Sciatic nerve (tissue), 2 donors: ENCODE measurements at places on chromosomes 11 and 22. TPM values are rescaled to one million over a fixed set of nuclear protein-coding genes. Genes with fewer than 3 reads are reported as not detected.

SPTY2D1 gene
- 16.3 TPM for total RNA-seq

GLYATL2 gene
- 0.27 TPM for total RNA-seq

CD3D gene
- 3.8 TPM for total RNA-seq

PDGFD gene
- total RNA-seq = 19.6 TPM

DDTL gene
- total RNA-seq = 4.0 TPM

ARHGEF17 gene
- total RNA-seq = 110 TPM

PATE2 gene
- not detected for total RNA-seq

DNA sequence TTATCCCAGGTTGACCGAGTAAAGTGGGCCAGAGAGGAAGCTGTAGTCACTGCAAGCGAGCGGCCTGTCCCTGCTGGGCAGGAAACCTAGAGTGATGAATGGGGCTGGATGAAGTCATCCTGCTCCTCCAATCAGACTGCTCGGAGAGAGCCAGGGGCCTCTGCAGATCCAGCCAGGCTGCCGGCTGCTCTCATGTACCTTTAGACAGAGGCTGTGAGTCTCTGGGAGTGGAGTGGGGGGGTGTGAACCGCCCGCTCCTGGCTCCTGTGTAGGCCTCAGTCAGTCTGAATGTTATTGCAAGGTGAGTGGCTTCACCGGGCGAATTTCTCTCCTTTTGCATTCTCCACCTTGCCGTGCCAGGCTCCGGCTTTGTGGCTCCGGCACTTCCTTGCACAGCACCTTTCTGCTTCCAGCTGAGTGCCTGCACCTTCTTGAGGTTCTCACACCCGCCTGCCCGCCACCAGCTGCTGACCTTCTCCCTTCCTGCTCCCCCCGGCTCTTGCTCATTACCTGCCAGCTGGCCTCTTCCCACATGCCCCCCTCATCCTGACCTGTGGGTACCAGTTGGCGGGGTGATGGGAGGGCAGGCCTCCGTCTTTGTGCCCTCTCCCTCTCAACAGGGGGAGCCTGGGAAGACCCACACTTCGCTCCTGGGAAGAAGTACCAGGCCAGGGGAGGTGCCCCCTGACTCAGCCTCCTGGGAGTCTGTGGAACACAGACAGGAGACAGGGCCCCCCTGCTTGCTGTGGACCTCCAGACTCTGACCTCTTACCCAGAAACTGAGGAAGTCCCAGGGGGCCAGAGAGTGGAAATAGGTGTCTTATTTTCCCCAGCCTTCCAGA, 79.9 kb downstream of the GRAMD1B start:
- DNase-seq = no peak

DNA sequence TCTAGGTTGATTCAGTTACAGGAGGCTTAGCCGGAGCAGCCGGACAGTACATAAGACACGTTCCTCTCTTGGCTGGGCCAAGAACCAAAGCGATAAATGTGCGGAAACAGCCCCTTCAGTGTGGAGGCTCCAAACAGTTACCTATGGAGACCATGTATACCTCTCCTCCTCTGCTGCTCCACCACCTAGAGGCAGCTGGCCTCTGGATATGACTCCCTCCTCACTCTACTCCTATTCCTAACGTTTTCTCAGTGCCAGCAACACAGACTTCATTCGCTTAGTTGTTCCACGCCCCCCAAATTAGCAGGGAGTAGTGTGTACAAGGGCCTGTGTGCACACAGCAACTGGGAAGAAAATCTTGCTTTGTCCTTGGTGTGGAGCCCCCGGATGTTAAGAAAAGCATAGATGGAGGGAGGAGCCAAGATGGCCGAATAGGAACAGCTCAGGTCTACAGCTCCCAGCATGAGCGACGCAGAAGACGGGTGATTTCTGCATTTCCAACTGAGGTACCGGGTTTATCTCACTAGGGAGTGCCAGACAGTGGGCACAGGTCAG, 362.3 kb upstream of the KIRREL3 start:
- DNase-seq = no peak

DNA sequence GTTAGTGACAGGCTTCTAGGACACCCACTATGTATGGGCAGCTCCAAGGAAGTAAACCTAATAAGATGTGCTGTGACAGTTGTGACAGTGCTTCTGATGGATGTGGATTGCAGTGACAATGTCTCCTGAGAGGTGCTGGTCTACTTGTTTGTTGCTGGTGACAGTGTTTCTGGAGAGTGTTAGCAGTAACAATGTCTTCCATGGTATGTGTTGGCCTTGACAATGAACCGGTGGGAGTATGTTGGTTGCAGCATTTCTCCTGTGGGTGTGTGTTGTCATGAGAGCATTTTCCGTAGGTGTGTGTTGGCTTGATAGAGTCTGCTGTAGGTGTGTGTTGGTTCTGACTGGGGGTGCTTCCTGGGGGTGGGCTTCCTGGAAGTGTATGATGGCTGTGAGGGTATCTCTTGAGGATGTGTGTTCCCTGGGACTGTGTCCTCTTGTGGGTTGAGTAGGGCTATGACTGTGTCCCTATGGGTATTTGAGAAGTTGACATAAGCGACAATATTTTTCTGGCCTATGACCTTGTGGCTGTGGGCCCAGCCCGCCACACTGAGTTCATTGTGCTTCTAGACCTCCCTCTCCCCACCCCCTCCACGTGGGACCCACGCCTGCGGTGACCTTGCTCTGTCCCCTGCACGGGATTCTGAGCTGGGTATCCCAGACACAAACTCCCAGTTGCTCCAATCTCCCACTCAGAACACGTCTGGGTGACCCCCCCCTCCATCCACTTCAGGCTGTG, 1.2 kb downstream of the DCHS1 start:
- DNase-seq = peak; percentile 77

DNA sequence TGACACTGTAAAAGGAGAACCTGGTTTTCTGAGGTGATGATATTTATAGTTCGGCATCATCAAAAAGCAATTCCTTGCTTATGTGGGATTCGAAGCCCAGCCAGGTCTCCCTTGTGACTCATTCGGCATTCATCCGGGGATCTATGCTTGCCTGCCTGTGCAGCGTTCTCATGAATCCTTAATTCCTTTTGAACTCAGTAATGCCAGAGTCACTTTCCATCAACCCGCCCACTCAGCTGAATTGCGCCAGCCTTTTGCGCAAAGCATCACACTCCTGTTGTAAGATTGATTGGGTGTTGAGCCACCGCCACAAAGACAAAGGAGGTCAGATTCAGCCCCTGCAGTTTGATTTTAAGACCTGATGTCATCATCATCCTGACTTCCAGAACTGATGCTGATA, 128.6 kb downstream of the SLC17A6 start:
- no peak for DNase-seq

DNA sequence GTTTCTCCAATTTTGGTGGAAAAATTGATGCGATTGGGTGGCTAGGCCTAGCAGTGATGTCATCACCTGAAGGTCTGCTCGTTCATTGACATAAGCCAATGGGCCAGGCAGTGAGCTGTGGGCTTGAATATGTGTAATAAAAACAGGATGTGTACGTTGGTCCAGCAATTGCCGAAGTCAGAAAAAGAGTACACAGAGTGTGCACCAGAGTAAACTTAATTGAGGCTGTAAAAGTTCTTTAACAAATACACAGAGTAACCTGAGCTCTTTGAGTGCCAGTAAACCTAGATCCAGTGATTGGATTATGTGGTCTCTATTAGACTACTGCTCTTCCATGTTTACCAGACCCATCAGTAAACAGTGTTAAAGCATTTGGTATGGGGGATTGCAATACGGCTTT, 13.0 kb upstream of the GLYATL1 start:
- DNase-seq = no peak

DNA sequence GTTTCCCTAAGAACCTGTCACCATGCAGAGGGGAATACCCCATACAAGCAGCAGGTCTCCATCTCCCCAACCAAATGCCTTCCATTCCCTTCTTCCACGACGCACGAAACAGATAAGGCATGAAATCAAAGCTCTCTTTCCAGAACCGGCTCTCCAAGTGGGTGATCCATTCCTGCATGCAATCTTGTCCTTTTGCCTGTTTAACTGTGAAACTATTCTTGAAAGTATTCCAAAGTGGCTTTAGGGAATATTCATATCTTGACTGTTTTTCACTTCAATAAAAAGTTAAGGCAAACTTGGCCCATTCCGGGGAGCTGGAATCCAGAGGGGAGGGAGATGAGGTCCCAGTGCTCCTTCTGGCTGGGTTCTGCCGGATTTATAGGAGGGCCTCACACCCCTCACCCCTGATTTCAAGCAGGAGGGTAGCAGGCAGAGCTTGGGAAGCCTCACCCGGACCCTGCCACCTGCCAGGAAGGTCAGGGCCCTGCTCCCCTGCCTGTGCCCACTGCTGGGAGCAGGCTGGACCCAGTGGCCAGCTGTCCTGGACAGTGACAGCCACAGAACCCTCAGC, 60.9 kb downstream of the SCGB1A1 start:
- no peak for DNase-seq

- no peak for DNase-seq
Observed at GRCh38 chr22:27895600-27895999, 23.5 kb downstream of the PITPNB start.

GRCh38 chr11:92211576-92212167, 12.9 kb upstream of the FAT3 start:
- DNase-seq = no peak

DNA sequence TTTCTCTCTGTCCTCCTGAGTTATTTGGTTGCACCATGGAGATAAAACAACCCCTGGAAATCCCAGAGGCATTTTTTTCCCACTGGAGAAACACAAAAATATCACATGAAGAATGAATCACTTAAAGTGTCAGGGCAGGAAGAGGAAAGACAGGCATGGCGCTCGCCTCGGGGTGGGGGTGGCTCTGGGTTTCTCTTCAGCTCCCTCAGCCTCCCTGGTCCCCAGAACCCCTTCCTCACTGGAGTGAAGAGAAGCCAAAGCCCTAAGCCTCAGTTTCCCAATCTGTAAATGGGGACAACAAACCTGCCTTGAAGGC, 938 bp downstream of the SHISAL1 start:
- DNase-seq = no peak

DNA sequence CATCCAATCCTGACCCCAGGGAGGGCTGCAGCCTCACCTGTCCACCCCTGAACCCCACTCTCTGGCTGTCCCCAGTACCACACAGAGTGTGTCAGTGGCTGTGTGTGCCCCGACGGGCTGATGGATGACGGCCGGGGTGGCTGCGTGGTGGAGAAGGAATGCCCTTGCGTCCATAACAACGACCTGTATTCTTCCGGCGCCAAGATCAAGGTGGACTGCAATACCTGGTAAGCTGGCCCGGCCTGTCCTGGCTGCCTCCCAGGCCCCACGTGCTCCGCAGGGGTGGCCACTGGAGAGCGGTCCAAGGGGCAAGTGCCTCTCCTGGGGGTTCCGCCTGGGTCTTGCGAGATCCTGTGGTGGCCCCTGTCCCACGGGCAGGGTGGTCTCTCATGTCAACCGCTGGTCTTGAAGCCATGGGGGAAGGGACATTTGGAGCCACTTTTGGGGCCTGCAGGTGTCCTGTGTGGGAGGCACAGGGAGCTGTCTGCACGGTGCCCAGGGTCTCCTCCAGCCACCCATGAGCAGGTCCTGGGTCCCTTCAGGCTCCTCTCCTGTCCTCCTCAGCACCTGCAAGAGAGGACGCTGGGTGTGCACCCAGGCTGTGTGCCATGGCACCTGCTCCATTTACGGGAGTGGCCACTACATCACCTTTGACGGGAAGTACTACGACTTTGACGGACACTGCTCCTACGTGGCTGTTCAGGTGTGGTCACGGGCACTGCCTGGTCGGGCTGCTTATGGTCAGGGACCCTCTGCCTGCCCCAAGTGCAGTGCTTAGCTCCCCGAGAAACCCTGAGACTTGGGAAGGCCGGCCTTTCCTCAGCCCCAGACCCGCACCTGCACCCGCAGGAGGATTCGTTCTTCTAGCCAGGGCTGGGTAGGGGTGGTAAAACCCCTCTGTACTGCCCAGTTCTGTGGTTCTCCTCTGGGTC, 11.8 kb downstream of the MUC2 start:
- peak; percentile 53 for DNase-seq

DNA sequence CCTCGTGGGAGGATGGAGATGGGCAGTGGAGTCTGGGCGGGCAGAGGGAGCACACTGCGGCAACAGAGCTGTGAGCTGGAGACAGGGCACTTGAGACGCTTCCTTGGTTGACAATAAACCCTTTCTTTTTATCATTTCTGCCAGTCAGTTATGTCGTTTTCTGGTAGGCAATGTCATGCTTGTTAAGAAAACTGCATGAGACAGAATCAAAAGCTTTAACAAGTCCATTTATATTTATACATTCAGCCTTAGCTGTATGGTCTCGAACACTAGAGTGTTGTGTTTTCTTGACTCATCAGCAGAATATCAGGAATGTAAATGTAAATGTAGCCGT, 31.9 kb downstream of the PPFIA1 start:
- no peak for DNase-seq

- DNase-seq = no peak
Observed at GRCh38 chr22:44179989-44180705, 578 bp upstream of the PARVG start.

DNA sequence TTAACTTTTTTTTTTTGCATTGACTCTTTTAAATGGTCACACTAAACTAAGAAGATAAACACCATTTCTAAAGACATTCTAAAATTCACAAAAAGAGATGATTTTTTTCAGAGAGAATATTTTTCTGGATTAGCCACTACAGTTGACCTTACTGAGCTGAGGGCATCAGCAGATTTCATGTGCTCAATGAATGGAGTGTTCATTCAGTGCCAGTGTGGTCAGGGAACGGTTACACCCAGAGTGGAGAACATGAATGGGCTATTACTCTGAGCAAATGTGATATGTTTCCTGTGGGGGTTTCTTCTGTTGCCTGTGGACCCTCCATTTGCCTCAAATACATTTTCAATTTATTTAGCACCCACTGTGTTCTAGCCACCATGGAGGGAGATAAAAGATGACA, 19.1 kb downstream of the PKNOX2 start:
- no peak for DNase-seq

DNA sequence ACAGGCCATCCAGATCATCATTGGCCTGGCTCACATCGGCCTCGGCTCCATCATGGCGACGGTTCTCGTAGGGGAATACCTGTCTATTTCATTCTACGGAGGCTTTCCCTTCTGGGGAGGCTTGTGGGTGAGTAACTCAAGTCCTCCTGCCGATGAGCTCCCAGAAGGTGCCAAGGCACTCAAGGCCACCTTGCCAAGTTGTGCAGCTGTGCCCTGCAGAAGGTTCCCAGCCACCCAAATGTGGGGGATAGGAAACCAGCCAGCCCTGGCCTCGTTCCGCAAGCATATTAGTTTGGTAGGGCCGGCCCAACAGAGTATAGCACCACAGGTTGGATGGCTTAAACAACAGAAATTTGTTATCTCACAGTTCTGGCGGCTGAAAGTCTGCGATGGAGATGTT, 4.0 kb downstream of the MS4A8 start:
- no peak for DNase-seq

DNA sequence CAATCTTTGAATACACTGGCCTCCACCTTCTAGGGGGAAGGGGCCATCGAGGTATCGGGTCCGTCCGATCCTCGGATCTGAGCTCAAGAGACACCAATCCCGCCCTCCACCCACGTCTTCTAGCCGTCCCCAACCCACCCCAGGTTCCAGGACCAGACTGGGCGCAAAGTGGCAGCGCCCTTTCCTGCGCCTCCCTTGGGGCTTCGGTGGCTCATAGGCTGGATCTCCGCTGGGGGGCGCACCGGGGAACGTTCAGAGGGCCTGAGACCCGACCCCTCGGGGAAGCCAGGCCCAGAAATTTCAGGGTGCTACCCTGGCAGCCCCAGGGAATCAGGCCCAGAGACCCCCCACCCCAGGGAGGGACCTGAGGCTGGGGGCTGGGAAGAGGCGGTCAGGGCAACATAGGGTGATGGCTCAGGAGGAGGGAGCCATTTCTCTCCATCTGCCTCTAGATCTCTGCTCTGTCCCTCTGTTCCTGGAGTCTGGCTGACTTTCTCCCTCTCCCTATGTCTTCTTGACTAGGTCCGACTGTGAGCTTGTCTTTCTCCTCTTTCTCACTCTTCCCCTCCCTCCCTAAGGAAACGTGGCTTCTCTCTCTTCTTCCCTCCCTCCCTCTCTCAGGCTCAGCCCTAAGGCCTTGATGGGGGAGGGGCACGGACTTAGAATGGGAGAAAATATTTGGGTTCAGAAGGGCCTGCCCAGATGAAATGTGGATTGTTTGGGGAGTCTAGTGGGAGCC, 1.1 kb downstream of the CREB3L1 start:
- DNase-seq = peak; percentile 79
